ENCODE measurements at places on chromosomes 7 and 10.

DNA sequence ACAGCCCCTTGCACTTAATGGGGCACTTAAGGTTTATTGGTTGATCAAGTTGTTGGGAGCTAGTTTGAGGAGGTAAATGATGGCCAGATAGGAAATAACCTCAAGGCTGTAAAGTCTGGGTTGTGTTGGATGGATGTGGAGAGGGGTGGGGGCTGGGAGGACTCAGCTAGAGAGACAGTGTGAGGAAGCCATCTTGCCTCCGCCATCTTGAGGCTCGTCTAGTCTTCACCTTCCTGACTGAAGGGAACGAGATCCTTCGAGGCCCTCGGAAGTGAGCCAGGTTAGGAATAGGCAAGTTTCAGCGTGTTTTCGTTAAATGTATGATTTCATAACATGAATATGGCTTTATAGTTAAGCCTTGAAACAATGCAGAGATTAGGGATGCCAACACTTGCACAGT, 5.5 kb downstream of the GALNT17 start:
- DNase-seq = no peak

DNA sequence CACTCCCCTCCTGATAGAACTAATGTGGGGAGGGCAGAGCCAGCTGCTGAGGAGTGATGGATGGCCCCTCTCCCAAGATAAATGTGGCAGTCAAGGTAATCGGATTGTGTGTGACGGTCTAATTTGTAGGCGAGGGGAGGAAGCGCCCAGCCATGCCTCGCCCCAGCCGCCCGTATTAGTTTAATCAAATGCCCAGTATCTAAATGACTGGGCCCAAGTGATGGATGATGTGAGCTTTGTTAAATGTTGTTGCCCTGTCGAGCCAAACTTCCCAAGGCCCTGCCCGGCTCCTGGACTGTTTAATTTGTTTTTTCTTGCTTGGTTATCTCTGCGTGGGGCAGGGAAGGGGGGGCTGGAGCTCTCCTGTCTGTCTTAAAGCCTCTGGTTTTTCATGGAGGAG, 88.4 kb upstream of the PPIF start:
- no peak for DNase-seq

- no peak for DNase-seq
Measured at GRCh38 chr7:28890137-28890536, 68.0 kb downstream of the TRIL start.

GRCh38 chr10:126478546-126478945, 90.3 kb upstream of the ADAM12 start:
- no peak for DNase-seq

DNA sequence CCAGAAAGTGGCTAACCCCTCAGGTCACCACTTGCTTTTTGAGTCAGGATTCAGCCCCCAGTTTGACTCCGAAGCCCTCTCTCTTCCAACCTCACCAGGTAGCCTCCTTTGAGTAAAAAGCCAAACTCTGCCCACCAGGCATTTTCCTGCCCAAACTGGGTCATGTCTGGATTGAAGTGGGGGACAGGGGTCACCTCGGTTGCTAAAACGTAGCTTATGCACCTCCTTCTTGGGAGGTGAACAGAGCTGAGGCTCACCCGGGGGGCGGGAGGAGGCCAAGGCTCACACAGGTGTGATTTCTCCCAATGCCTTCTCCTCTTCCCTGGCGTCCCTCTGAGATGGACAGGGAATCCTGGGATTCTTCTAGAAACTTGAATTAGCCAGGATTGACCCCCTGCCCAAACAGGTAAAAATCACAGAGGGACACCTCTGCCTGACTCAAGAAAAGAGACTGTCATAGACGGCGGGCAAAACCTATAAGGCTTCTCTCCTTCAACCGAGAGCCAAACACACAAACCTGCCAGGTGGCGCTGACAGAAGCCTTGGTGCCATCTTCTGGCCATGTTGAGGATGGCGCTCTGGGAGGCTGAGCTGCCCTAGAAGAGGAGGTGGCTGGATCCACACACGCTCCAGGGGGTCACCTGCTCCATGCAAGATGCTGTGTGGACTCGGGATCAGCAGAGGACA, 51.6 kb downstream of the PRLHR start:
- DNase-seq = peak; percentile 41

DNA sequence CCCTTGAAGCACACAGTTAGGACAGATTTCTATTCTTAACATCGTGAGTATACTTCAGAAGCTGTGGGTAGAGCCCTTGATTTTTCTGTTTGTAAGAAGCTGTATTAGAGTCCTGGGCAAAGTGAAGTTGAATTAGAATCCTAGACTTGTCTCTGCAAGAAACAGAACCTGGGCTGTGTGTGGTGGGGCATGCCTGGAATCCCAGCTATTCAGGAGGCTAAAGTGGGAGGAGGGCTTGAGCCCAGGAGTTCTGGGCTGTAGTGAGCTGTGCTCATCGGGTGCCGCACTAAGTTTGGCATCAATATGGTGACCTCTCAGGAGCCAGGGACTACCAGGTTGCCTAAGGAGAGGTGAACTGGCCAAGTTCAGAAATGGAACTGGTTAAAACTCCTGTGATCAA, 183.4 kb downstream of the GNAI1 start:
- DNase-seq = no peak

DNA sequence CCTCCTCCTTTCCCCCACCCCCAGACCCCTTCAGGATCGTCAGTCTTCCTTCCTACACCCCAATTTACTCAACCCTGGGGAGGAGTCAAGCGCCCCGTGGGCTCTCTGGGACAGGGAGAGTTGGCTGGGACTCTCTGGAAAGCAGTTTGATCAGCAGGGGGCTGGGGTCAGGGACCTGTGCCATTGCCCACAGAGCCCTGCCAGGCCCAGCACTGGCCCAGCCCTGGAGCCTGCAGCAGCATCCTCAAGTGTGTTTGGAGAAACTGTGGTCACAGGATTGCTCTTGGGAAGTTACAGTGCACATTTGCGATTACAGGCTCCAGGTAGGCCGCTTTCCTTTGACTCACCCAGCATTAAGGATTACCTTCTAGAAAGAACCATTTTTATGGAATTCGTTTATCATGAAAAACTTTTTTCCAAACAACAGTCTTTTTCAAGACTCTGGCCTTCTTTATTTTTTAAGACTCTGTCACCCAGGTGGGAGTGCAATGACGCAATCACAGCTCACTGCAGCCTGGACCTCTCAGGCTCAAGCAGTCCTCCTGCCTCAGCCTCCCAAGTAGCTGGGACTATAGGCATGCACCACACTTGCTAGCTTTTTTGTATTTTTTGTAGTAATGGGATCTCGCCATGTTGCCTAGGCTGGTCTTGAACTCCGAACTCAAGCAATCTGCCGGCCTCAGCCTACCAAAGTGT, 50.7 kb downstream of the CHST3 start:
- no peak for DNase-seq

GRCh38 chr7:158443688-158444483, 143.7 kb downstream of the PTPRN2 start:
- no peak for DNase-seq

- DNase-seq = no peak
Measured at GRCh38 chr7:81659697-81660395, 110.0 kb downstream of the HGF start.

GRCh38 chr7:43077732-43078391, 34.6 kb upstream of the HECW1 start:
- no peak for DNase-seq

DNA sequence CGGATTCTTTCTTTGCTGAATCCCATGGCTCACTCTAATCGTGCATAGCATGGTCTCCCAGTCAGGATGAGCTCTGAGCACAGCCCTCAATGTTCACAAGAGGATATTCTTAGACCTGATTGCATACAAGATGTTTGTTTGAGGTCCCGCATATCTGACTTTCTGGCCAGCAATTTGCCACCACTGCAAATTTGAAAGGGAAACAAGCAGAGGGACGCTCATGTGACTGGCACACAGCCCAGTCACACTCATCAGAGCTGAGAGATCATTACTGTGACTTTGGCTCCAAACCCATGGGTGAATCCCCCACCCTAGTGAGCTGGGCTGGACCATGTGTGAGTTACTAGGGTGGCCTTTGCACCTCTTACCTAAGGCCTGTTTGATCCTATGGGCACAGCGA, 9.9 kb downstream of the TAS2R41 start:
- no peak for DNase-seq

- no peak for DNase-seq
Measured at GRCh38 chr7:114466917-114467316, 52.3 kb downstream of the FOXP2 start.

DNA sequence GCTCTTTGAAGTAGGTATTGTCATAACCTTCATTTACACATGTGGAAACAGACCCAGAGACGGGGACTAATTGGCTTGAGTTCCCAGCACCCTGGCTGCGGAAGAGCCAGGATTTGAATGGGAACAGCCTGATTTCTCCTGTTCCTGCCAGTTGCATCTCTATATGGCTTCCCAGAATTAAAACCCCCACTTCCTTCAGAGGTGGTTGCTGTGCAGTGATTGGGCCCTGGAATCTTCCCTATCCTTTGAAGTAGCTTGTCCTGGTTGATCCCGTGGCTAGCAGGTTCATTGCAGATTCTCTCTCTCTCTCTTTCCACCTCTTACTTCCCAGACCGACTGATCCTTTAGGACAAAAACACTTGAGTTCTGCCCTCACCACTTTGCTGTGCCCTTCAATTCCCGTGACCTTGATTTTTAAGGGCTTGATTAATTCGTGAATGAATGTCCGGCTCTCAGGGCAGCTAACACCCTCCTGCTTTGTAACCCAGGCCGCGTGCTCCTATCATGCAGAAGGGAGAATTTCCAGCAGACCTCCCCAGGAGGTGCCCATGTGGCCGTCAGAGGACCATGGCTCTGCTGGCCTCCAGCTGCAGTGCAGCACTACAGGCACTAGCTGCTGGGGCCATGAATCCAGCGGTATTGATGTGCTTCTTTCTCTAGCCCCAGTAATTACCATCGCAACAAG, 120.6 kb upstream of the AGK start:
- DNase-seq = no peak

GRCh38 chr10:93288679-93289634, 193.2 kb downstream of the MYOF start:
- DNase-seq = peak; percentile 53

- DNase-seq = no peak
Measured at GRCh38 chr7:108634036-108634435, 64.4 kb downstream of the DNAJB9 start.

- DNase-seq = no peak
Measured at GRCh38 chr10:3207351-3207750, 34.8 kb upstream of the PITRM1 start.

DNA sequence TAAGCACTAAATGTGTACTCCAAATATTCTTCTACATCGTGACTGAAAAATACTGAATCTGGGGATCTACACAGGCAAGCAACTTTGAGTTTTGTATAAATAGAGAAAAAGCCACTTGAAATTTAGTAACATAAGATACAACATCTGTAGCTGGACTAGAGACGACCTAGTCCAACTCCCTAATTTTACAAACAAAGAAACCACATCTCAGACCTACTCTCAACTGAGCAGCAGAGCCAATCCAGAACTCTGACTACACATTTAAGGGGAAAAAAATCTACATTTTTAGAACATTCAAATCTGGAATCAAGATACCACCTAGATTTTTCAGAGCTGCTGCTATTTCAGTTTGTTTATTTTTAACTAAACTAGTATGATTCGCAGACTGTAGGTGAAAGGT, 88.9 kb downstream of the CABCOCO1 start:
- no peak for DNase-seq

DNA sequence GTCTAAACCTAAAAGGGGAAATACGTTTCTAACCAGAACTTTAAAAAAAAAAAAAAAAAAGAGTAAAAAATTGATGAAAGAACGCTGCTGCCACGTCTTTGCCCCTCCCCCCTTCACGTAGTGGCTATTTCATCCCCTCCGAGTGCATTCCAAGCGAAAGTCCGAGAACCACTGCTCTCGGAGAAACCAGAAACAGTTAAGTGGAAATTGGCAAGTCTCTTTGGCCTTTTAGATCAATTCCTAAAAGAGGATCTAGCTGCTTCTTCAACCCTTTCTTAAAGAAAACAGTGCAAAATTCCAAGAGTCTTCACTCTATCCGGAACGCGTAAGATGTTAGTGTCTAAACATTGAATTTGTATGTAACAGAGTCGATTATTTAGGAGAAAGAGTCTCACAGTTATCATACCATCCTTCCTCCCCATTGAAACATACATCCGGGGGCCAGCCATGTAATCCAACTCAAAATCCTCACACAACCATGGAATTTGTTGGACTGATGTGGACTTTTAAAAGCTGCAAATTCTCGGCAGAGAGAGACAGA, 1.1 kb downstream of the P4HA1 start:
- DNase-seq = peak; percentile 56

DNA sequence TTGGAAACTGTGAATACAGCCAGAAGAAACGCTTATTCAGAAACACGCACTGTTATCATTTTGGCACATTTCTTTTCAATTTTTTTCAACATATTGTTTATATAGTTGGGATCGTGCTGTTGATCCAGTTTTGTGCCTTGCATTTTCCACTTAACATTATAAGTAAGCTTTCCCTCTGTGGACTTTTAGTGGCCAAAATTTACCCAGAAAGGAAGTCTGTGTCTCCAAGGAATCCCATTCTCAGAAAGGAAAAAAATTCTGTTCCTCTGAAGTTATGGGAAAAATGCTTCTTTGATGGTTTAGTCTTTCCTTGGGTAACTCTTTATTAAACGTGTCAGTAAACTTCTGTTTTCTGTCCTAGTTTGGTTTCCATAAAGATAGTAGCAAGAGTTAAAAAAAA, 280.0 kb downstream of the REEP3 start:
- DNase-seq = no peak

GRCh38 chr10:123521076-123521475, 145.1 kb upstream of the GPR26 start:
- no peak for DNase-seq

GRCh38 chr10:88211230-88211629, 347.8 kb downstream of the PTEN start:
- no peak for DNase-seq

DNA sequence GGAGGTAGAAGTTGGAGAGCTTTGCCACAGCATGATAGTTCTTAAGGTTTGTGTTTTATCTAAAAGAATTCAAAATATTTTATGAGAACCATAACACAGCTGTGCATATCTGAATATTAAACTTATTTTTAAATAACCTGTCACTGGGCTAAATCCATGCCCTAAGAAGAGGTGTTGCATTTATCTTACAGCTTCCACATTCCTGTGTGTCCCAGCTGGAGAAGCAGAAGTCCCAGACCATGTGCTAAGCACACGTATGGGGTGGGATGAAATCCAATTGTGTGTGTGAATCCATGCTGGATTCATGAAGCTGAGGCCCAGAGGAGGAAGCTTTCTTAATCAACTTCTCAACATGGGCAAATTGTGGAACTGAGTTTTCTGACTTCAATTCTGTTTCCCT, 121.5 kb downstream of the PKD1L1 start:
- DNase-seq = no peak

DNA sequence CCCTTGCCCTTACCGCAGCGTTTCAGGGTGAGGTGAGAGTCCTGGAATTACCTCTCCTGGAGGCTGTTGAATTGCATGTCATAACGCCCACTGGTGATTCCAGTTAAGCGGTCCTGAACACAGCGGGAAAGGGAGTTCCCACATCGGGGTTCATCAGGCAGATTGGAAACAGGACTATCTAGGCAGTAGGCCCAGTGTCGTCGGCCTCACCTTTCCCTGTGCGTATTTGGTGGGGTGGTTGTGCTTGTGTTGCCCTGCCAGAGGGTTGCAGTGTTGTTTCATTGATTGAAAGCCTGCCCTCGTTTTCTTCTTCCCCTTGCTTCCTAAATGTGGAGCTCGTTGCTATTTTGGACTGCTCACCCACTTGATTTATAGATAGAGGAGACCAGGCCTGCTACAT, 10.6 kb upstream of the SUN1 start:
- DNase-seq = no peak

All from activated naive CD8-positive, alpha-beta T cell treated with anti-CD3 and anti-CD28 coated beads, Interleukin-2, amount 50 U/mL, for 24 hours (primary cell).